ENCODE measurements at places on chromosomes 5 and 9.
A peak's percentile ranks its signal among the peaks of the same experiment; 100 is the strongest.

GRCh38 chr5:148811756-148812155, 14.7 kb upstream of the ADRB2 start:
- DNase-seq, result peak; percentile 47

DNA sequence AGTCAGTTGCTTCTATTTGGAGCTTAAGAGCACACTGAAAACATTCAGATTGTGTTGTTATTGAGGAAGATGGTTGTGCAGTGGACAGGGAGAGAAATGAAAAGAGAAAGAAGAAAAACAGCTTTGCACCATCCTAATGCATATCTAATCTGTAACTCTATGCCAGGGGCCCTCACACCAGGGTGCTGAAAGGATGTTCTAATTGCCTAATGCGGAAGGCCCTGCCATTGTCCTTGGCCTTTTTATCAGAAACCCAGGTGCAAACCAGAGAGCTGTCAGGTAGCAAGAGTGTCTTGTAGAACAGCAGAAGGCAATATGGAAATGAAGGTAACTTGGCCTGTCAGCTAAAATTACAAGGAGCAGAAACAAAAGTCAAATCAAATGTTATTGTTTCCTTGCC, 384.5 kb upstream of the PIK3R1 start:
- no peak for DNase-seq

- DNase-seq, result no peak
These were observed 15.8 kb downstream of the SOHLH1 start for GRCh38 chr9:135683401-135684034.

GRCh38 chr5:124021776-124022175, 509.8 kb downstream of the CSNK1G3 start:
- DNase-seq, result no peak
